Amygdala (tissue), 56 donors: ENCODE measurements at places on chromosomes 6 and 20.

DNA sequence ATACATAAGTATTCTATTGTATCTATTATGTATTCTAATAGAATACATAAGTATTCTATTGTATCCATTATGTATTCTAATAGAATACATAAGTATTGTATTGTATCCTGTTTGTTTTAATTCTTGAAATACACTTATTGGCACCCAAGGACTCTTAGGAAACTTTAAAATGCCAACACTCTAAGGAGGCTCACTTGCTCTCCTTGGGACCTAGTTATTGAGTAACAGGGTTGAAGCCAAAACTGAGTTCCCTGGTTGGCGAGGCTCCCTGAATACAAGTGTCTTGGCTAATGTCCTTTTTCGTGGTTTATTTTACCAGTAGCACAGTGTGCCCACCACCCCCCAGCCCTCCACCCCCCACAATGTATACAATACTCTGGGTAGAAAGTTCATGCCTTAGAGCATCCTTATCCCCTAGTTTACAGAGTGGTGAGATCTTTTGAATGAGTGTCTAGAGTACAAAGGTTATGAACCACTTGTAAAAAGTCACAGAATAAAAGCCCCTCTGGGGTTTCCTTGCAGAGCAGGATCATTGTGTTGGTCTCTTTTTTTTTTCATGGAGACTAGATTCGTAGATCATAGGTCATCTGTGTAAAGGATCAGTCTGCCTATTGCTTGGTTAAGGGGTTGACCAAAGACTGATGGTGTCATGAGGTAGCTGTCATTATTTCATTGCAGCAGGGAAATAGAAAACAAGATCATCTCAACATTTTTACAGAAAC, 32.5 kb upstream of the PRDM1 start:
- no peak for DNase-seq

- no peak for DNase-seq
These were observed 13.5 kb downstream of the DYNLT1 start for GRCh38 chr6:158630938-158631616.

GRCh38 chr6:2378046-2378657, 132.7 kb upstream of the GMDS start:
- DNase-seq = no peak

GRCh38 chr6:493840-494239, 102.3 kb downstream of the IRF4 start:
- no peak for DNase-seq

DNA sequence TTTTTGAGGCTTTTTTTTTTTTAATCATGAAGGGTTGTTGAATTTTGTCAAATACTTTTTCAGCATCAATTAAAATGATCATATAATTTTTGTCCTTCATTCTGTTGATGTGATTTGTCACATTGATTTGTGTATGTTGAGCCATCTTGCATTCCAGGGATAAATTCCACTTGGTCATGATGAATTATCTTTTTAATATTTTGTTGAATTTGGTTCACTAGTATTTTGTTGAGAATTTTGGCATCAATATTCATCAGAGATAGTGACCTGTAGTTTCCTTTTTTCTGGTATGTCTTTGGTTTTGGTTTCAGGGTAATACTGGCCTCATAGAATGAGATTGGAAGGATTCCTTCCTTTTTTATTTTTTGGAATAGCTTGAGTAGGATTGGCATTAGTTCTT, 221.9 kb upstream of the ZNF217 start:
- no peak for DNase-seq

- DNase-seq = no peak
These were observed 559.3 kb downstream of the C6orf118 start for GRCh38 chr6:164750128-164750527.

- DNase-seq = no peak
These were observed 230.8 kb upstream of the CEP162 start for GRCh38 chr6:84458271-84458670.

DNA sequence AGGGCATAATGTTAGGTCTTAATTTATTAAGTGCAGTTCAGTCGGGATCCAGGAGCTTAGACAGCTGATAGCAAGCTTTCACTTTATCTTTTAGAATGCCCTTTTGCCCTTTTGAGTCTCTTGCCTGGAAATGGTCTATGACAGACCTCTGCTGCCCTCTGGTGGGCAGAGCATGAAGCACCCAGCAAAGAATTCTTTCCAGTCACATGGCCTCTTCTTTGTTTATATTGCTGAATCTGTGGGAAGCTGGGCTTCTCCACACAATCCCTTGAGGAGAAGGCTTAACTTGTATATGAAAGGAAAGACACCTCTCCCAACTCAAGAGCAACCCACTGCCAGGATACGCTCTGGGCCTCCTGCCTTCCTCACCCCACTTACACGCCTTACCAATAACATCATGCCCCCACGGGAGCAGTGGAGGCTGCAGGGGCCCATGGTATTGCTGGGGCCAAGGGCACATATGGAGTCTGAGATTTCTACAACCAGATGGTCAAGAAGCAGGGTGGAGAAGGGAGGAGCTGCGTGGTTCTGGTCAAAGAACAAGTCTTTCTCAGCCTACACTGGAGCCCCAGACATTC, 20.4 kb downstream of the WFDC3 start:
- DNase-seq = peak; percentile 49

DNA sequence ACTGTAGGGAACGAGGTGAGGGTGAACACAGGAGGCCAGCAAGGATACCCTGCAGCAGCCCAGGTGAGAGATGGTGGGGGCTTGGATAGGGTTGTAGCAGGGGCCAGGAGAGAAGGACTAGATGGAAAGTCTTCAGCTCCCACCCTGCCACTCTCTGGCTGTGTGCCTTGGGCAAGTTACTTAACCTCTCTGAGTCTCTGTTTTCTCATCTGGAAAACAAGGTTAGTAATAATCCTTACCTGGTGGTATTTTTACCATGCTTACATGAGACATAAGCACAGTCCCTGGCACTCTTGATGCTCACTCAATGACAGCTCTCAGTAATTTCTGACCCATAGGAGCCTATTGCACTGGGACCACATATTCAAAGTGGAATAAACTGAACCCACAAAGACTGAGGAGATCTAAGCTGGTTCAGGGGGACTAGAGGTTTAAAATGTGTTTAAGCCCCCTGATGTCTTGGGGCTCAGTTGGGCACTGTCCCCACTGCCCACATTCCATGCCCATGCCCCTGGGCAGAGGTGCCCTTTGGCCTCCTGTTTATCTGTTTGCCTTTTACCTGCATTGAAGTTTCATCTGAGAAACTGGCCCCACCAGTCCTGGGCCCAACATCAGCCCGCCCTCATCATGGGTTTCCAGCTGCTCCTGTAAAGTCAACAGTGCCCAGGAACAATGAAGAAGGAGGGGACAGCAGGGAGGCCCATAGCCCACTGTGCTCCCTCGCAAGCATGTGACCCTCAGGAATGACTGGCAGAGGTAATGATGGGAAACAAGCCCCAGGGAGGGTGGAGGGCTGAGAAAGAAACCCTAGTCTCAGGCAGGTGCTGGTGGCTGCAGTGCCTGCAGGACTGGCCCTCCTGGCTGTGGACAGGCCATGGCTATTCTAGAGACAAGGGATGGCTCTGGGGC, 104.0 kb downstream of the VEGFA start:
- no peak for DNase-seq

DNA sequence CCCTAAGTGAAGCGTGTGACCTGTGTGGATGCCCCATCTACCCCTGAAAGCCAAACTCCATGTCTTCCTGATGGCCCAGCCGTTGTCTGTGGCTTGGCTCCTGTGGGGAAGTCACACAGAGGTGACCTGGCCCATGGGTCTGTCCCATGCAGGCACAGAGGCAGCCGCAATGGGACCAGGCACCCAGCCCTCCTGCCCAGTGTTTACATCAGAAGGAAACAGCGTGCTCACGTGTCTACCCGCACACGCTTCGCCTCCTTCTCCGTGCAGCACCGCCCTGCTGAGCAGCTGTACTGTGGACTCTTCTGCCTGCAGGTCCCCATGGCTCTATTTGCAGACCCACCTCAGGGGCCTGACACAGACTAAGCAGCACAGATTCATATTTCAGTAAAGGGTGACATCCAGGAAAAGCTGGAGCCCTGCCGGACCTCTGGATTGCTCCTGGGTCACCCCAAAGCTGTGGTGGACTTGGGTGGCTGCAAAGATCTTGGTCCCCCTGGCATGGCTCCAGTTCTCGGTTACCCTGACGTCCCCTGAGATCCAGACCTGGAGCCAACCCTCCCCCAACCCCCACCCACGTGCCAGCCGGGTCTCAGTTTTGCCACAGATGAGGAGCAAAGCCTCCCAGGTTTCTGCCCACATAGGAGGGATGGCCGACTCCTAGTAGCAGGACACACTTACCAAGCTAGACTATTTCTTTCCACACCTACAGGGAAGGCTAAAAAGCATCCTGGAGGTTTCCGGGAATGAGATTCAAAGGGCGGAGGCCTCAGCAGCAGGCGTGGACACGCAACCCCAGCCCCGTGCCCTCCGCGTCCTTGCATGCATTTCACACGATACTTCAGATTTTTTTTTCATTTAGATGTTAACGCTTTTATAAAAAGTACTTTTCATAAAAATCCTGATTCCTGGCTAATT, 120.3 kb downstream of the CDH4 start:
- DNase-seq = no peak

- no peak for DNase-seq
These were observed 45.5 kb downstream of the PRL start for GRCh38 chr6:22251348-22251747.

GRCh38 chr6:170358496-170358895, 51.9 kb downstream of the FAM120B start:
- DNase-seq = no peak

- no peak for DNase-seq
These were observed 106.7 kb upstream of the INSM1 start for GRCh38 chr20:20261159-20261558.

- DNase-seq = no peak
These were observed 171.6 kb downstream of the UBE3D start for GRCh38 chr6:82893889-82894652.

DNA sequence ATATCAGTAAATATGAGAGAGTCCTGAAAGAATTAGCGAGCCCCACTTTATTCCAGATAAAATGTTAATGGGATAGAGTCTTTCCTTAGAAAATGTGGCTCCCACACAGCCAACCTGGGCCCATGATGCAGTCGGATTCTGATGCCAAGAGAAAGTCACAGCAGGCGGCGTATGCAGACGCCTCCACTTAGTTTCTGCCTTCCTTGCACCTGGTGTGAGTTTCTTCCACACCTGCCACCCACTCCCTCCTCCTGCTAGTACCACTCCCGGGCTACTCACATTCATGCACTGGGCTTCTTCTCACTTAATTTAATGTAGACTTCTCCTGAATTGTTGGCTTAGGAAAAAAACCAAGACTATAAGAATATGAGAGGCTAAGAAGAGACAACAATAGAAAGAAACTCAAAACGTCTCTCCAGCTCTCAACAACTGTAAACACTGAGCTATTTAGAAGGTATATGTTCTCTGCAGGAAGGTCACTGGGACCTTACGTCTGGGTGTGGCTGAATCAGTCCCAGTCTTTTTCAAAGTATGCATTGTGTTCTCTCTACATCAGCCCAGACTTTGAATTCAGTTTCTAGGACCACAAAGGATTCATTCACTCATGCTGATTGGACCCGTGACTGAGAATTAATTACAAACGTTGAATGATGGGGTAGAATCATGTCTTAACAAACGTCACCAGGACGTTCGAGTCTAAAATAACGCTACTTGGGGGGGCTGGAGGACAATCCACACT, 70.4 kb downstream of the GCNT2 start:
- DNase-seq = no peak

- DNase-seq = no peak
These were observed 10.1 kb downstream of the HFE start for GRCh38 chr6:26097268-26097875.

DNA sequence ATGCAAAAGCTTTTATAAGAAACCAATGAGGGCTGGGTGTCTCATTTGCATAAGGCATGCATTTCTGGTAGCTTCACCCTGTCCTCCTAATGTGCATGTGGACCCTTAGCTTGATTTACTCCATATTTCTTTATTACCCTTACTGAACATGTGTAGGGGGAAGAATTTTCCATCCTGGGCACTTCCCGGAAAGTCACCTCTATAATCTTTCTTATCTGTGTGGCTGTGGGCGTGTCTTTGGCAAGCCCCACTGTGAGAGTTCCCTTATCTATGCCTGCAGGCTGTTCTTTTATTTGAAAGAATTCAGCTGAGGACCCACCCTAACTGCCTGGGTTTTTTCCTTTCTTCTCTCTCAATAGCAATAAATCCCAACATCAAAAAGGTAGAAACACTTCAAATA, 627.8 kb downstream of the DOK5 start:
- DNase-seq = no peak

- no peak for DNase-seq
These were observed 63.2 kb downstream of the SLC24A3 start for GRCh38 chr20:19275630-19276071.

- no peak for DNase-seq
These were observed 104.5 kb upstream of the RNF24 start for GRCh38 chr20:4119854-4120209.

GRCh38 chr6:90083891-90084290, 189.6 kb downstream of the GJA10 start:
- no peak for DNase-seq

DNA sequence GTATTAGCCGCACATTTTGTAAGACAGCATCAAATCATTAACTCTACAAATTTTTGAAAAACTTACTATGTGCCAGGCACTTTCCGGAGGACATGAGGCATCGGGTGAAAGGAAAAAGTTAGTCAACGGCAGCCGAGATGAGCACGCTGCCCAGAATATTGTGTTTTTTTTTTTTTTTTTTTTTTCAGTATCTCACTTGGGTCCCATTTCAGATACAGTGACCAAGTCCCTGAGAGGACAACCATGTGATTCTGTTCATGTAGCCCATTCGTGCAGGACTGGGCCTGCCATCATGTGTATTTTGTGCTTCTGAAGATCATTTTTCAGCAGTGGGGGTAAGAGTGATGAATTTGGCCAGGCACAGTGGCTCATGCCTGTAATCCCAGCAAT, 1.3 kb downstream of the SLA2 start:
- DNase-seq = no peak

- DNase-seq = peak; percentile 55
These were observed 28.4 kb upstream of the ADRM1 start for GRCh38 chr20:62274332-62274950.

DNA sequence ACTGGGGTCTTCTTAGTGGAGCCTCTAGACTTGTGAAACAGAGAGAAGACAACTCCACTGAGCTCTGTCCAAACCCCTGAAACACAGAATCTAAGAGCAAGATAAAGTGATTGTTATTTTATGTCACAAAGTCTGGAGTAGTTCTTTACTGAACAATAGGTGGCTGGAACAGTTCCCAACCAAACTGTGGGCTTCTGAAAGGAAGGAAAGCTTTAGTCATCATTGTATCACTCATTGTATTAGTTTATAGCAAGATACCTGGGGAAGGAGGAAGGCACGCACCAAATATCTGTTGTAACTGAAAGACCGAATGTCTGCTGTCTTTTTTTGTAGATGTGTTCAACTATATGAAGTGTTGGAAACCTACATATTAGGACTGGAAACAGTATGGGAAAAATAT, 284.9 kb upstream of the TBX18 start:
- no peak for DNase-seq

- no peak for DNase-seq
These were observed 10.0 kb upstream of the CST7 start for GRCh38 chr20:24939036-24939435.
